ENCODE measurements at places on chromosomes 5 and 9.

- DNase-seq = peak; percentile 84
Measured at GRCh38 chr5:32232441-32233219, 58.5 kb upstream of the GOLPH3 start.

DNA sequence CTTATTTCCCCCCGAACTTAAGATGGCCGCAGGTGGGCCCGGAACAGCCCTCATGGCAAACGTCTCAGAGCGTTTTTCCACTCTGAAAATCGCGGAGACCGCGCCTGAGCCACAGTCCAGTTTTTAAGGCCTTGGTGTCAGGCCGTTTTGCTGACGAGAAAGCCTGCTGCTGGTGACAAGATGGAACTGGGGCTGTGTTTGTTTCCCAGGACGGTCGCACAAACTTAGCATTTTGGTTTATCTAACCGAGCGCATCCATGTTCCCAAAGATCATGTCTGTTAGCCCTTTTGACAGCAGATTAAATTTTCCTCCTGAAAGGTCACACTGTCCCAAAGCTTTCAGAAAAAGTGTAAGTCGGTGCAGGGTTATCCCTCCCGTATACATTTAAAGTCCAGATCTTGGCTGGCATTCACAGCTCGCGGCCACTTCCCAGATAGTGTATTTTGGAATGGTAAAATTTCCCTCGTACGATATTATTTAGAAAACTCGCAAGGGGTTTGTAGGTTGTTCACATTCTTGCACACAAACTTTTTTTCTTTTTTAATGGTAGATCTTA lies 812 bp downstream of the SREK1 start:
- no peak for DNase-seq

DNA sequence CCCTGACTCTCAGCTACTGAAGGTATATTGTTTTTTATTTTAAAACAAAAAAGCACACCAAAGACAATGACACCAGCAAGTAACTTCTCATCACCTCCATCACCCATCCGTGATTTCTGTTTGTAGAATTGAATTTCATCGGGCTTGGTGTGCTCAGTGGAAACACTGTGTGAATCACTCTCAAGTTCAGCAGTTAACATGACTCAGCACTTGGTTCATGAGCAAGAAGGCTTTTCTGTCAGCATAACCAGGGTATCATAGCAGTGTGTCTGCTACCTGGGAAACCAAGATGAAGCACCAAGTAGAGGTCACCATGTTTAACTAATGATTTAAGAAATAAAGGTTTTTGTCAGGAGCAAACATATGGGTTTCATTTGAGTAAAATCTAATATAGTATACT lies 123.7 kb downstream of the INSYN2B start:
- no peak for DNase-seq

DNA sequence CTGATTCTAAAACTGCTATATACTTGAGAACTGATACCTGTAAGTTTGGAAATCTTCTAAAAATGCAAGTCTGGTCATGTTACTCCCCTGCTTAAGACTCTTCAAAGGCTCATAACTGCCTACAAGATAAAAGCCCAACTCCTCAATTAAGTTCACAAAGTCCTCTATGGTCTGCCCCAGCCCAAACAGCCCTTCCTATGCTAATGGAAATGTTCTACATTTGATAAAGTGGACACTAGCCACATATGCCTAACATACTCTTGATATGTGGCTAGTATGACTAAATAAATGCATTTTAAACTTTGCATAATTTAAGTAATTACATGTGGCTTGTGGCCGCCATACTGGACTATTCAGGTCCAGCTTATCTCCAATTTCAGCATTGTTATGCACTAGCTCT lies 204.5 kb downstream of the AP3B1 start:
- DNase-seq = no peak

DNA sequence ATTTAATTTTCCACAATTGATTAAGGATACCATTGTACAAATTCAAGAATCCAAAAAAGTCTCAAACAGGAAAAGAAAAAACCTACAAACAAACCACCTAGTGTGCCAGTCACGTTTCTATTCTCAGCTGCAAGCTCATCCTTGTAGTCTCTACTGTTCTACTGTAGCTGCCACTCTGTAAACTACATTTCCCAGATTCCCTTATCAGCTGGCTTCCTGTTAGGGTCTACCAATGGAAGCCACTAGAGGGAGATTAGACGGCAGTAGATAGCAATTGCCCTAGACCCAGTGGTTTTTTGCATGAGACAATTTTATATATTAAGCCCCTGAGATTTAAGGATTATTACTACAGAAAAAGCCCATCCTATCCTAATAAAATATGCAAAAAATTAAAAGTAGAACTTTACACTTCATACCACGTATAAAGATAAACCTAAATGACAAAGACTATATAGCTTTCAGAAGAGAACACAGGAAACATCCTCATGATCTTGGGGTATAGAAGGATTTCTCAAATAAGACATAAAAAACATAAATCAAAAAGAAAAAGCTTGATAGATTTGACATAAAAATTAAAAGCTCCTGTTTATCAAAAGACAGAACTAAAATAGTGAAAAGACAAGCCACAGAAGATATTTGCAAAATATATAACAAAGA lies 37.4 kb downstream of the P4HA2 start:
- DNase-seq = peak; percentile 33

DNA sequence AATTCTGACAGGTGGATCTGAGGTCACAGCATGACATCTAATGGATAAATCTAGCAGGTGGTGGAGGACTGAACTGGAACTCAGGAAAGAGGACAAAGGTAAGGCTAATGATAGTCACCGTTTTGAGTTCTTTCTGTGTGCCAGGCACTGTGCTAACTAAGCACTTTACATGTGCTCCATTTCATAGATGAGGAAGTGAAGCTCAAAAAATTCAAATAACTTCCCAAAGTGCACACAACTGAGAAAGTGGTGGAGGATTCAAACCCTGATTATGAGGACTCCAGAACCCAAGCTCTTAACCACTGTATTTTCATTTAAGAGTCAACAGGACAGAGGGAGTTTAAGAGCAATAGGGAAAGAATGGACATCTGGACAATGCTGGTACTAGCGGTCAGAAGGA lies 7.1 kb upstream of the DELE1 start:
- no peak for DNase-seq

GRCh38 chr9:94149696-94150095 lies 65.4 kb downstream of the PTPDC1 start:
- no peak for DNase-seq

DNA sequence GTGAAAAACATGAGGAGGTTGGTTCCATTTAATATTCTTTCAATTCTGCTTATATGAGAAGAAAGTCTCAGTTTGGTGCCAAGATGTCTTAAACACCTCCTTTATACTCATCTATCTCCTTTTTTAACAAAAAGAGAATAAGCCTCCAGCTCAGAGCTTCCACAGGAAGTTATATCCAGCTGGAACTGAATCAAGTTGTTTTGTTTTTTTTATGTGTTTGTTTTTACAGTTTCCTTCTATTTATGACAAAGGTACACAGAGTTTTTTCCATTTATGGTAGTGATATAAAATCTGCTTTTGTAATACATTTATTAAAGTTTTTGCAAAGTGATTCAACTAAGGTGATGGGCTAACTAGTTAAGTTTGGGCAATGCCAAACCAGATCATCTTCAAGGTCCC lies 10.4 kb downstream of the SPARC start:
- DNase-seq = no peak

GRCh38 chr9:77015327-77016048 lies 4.0 kb upstream of the FOXB2 start:
- no peak for DNase-seq

GRCh38 chr9:18390393-18390792 lies 83.6 kb upstream of the ADAMTSL1 start:
- DNase-seq = no peak
